ENCODE measurements at places on chromosomes 2 and 18.

DNA sequence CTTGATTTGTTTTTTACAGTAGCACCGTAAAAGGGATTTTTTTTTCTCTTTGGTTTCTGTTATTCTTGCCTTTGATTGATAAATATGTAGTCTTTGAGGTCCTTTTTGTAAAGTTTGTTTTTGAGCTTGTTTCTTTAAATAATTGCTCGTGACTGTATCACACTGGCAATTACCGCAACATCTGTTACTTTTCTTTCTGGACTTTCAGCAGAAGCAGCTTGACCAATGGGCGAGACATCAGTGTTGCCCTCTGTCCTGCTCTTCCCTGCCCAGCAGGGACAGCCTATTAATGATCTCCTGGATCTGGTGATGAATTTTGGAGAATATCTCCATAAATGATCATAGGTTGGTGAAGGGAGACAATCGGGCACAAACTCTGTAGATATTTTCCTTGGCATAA is 74.9 kb downstream of the TDRD15 start:
- no peak for DNase-seq

GRCh38 chr2:25308599-25308998 is 33.1 kb downstream of the DNMT3A start:
- no peak for DNase-seq

- DNase-seq: no peak
These were observed 88.5 kb downstream of the TGIF1 start for GRCh38 chr18:3538456-3538855.

GRCh38 chr2:184305105-184305504 is 293.2 kb upstream of the ZNF804A start:
- no peak for DNase-seq

DNA sequence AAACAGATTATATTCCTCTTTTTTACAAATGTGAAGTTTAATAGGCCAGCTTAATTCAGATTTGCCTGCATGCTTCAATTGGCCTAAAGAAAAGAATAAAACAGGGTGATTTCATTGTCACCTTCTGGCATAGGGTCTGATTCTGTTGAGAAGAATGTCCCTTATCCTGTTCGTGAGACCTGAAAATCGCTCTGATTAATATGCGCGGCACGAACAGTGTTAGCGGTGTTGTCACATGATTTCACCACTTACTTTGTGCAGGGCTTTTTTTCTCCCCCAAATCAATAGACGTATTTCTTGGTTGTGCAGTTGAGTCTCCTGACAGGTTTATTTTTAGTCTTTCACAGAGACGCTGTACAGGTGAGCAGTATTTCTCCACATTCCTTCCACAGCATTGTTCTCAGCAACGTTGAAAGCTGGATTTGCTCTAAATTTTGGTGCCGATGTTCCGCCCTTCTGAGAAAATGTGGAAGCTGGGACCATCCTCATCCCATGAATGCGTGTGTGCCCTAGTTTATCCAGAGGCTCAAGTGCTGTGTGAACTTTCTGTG is 81.9 kb downstream of the ITGB1BP1 start:
- DNase-seq: no peak

GRCh38 chr18:52636536-52636935 is 296.5 kb downstream of the DCC start:
- no peak for DNase-seq

DNA sequence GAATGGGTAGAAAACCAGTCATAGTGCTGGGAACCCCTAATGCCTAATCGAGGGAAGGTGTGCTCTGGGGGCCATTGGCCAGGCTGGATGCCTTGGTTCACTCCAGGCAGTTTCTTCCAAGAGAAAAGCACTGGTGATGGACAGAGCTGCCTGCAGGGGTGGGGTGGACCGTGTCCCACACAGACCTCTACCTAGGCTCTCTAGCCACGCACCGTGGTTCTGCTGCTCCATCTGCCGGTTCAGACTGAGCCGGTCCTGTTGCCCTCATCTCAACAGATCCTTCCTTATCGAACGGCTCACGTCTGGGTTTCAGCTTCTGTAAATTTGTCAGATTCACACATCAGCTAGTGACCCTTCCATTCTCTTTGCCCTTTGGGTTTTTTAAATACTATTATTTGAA is 46.4 kb downstream of the RALB start:
- DNase-seq: no peak

Measured in stimulated activated CD4-positive, alpha-beta T cell treated with anti-CD3 and anti-CD28 coated beads, Interleukin-4, amount 100 ng/mL, for 4 hours (primary cell).